M059J (cell line): ENCODE measurements at places on chromosomes 16 and 17. TPM values are rescaled to one million over a fixed set of nuclear protein-coding genes. Genes with fewer than 3 reads are reported as not detected.

- DNase-seq = no peak
These were observed 8.7 kb downstream of the NUP88 start for GRCh38 chr17:5410594-5411272.

GRCh38 chr17:46046957-46047356 lies 47.9 kb downstream of the STH start:
- DNase-seq = no peak

DNA sequence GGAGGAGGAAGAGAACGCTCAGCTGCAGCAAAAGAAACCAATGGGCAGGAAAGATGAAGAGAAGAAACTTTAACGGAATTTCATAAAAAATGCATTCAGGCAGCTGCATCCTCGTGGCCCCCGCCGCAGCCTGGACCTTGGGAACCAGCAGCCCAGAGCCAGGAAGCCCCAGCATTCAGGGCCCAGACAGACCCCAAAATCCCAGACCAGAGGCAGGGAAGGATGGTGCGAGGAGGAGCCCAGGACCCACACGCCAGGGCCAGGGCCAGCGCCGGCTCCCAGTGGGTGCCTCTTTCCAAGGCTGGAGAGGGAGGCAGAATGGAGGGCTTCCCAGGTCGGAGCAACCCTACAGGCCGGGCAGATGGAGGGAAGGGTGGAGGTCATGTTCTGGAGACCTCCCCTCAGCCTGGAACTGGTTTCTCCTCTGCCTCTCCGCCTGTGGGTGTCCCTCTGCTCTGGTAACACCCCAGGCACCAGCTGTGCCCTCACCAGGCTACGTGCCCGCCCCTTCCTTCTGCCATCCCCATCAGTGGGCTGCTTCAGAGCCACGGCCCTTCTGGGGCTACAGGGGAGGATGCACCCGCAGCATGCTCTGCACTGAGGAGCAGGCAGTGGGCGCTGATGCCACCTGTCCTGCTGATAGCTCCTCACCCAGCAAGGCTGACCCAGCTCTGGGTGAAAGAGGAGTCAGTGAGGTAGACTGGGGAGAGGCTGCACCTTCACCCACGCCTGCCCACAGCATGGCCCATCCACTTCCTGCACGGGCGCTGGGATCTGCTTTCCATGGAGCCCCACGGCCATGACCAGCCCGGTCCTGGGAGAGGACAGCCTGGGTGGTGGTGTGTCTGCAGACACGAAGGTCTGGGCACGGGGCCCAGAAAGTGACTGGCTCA lies 1.2 kb upstream of the MIF4GD start:
- peak; percentile 69 for DNase-seq

GRCh38 chr17:40714473-40714872 lies 10.9 kb upstream of the KRT24 start:
- no peak for DNase-seq

DNA sequence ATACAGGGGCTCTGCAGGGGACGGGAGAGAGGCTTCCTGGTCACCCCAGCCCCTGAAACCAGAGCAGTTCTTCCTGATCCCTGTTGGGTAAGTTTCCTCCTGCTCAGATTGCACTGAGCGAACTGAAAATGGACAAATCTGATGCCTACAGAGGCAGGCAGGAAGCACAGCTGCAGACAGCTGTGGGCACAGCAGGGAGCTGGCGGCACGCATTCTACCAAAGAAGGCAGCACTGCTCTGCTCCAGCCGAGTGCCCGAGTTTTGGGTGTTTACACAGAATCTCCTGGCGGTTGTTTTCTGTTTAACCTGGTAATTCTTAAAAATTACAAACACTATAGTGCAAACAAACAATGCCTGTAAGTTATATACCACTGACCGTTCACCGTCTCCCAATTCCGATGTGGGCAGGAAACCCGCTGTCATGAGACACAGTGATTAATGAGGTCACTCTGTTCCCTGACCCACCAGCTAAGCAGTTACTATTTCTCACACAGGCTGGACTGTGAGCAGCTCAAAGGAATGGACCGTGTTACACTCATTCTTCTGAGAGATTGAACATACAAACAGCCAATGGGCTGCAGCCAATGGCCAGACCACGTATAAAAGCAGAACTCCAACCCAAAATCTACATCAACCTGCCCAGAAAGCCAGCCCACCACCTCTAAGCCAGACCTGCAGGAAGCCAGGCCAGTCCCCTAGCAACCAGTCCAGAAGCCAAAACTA lies 25.5 kb downstream of the NSMCE1 start:
- DNase-seq = peak; percentile 95

DNA sequence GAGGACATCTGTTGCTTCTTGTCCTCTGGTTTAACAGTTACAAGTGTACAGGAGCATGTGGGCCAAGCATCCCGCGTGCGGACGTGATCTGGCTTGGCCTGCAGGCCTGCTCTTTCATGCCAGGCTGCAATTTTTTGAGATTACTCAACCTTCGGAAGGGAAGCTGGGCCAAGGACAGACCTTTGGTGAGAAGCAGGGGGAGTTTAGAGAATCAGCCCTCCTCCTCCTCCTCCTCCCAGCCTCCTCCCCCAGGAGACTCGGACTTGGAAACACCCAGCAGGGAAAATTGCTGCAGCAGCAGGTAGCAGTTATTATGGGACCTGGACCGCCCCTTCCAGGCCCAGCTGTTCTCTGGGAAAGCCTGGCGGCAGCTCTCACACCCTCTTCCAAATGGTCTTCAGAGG lies 5.1 kb upstream of the KLHL36 start:
- DNase-seq = peak; percentile 93

DNA sequence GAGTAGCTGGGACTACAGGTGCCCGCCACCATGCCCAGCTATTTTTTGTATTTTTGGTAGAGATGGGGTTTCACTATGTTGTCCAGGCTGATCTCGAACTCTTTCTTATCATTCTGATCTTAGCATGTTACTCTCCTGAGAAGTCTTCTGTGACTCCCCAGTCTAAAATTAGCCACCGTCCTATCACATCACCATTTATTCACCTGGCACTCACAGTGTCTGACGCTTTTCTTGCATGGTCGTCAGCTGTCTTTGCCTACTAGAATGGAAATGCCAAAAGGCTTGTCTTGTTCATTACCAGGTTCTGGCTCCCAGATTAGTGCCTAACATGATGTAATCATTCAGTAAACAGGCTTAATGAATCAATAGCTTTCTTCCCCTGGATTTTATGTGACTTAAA lies 23.8 kb downstream of the TOM1L1 start:
- DNase-seq = no peak

DNA sequence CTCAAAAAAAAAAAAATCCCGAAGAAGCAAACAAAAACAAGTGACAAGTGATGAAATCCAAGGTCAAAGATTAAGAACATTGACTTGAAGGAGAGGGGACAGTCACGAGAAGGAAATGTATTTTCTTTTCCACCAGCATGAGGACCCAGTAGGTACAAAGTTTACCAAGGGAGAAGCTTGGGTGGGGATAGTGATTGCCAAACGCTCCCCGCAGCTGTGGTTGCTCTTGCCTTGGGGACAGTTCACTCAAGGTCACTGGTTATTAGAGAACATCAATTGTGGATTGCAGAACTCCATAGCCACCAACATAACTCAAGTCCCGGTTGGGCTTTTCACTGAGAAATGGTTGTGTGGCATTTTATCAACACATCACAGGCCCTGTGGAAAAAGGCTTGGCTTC lies 27.0 kb downstream of the RSL1D1 start:
- DNase-seq = peak; percentile 69

DNA sequence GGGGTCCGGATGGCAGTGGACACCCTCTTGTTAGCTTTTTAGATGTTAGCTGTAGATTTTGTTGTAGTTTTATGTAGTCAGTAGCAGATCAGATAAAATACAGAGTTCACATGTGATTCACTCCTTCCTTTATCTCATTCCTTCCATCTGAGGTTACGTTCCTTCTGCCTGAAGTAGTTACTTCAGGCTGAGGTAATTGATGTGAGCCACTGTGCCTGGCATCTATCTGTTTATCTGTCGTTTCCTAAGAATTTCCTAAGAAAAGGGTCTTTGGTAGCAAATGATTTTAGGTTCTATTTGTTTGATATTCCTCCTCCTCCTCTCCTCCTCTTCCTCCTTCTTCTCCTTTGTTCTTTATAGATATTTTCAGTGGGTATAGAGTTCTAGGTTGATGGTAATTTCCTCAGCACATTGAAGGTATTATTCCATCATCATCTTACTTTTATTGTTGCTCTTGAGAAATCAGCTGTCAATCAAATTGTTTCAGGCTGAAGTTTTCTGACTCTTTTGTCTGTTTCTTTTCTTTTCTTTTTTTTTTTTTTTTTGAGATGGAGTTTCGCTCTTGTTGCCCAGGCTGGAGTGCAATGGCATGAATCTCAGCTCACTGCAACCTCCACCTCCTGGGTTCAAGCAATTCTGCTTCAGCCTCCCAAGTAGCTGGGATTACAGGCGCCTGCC lies 29.6 kb upstream of the FBXO47 start:
- DNase-seq = no peak

DNA sequence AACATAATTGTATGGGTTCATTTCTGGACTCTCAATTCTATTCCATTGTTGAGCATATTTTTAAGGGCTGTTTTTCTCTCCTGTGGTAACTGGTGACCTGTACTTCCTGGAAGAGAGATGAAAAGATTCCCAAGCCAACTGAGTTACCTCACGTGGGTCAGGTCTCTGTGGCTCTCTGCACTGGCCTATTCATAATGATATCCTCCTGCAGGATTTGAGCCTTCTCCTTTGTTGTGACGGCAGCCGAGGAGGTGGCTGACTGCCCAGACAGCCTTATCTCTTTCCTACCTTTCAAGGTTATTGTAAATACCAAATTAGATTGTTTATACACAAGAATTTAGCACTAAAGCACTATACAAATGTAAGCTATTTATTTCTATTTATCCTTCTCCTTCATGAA lies 2.7 kb upstream of the ACE start:
- peak; percentile 76 for DNase-seq

DNA sequence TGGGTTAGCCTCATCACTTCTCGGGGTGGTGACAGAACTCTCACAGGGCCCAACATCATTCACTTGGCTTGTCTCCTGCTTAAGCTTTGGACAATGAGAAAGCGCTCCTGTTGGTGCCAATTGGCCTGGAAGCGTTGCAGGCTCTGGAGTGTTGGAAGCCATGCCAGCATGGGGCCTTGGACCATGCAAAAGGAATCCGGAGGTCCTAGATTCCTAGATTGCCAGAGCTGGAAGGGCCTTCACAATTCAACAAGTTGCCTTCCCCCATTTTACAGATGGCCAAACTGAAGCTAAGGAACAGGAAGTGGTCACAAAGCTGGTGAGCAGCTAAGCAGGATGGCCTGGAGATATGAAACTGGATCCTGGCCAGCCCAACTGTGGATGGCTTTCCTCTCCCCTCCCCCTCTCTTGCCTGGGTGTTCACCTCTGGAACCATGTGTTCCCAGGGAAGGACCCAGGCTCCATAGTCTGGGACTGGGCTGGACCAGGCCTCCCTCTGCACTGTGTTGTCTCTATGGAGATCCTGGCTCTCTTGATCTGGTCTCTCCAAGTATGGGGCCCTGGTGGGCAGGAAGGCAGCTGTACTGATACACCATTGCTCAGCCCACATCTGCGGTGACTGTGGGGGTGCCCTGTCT lies 6.0 kb upstream of the IGFBP4 start:
- peak; percentile 38 for DNase-seq

DNA sequence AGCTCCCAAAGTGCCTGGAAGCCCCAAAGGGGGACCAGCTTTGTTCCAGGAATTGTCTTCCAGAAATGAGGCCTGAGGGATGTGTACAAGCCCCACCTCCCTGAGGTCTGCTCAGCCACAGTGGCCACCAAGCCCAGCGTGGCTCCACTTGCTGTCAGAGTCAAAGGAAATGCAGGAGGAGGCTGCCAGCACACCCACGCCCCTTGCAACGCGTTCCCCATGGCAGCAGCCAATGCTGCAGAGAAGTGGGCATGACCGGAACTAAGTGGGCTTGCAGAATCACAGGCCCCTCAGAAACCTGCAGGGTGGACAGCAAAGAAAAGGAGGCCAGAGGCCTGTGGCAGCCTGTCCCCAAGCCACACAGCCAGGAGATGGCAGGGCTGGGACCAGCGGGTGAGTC lies 320.8 kb downstream of the FOXL1 start:
- no peak for DNase-seq

- no peak for DNase-seq
These were observed 5.9 kb downstream of the ADAD2 start for GRCh38 chr16:84196727-84197394.

DNA sequence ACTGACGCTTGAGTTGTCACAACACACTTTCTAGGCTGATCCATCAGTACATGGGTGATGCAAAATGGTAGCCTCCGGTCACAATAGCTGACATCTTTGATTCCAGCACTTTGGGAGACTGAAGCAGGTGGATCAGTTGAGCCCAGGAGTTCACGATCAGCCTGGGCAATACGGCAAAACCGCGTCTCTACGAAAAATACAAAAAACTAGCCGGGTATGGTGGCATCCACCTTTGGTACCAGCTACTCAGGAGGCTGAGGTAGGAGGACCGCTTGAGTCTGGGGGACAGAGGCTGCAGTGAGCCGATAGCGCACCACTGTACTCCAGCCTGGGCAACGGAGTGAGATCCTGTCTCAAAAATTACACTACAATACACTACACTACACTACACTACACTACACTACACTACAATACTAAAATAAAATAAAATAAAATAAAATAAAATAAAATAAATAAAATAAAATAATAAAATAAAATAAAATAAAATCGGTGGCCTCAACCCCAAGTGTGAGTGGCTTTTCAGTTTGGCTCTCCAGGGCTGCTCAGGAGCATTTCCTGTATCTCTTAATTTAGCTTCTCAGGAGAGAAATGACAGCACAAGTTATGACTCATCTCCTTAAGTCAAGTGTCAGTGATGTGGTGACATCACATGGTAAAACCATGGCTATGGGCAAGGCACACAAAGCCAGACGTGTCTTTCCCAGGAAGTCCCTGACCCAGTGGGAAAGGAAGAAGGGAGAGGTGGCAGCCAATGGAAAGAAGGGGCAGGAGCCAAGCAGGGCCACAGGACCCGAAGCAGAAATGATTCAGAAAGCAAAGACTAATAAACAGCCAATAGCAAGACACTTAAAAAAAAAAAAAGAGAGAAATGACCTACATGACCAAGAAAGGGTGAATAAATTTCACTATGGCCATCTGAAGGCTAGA lies 75.3 kb upstream of the TBC1D3K start:
- peak; percentile 97 for DNase-seq

DNA sequence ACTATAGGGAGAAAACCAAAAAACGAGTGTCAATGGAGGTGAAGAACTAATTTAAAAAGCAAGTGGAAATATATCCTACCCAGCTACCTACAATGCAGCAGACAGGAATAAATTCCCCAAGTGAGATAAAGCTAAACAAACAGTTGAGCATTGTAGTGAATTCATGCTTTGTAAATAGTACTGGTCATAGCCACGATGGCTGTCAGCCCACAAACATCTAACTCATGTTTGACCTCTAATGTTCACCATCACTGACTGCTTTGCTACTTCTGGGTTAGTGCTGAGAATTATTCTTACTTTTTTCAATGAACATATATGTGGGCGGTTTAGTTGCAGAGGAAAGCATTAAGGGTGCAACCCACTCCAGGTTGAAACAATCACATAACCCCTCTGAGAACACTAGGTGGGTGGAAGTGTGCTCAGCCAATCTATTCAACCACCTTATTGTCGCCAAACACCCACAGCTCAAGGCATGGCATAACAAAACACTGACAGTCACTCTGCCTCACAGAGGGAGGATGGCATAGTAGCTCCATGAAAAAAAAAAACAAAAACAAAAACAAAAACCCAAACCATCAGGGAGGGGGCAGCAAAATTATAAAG lies 264.1 kb downstream of the ZFHX3 start:
- DNase-seq = peak; percentile 54

The TMEM95 gene
- not detected in 2 replicates for total RNA-seq

The CES3 gene
- 0.44 and 1.0 TPM in 2 replicates for total RNA-seq

The FADS6 gene
- not detected in 2 replicates for total RNA-seq

The AXIN2 gene
- total RNA-seq = 2.5 and 3.3 TPM in 2 replicates

The HSD17B1 gene
- total RNA-seq = 0.54 TPM in 1 of 2 replicates, not detected in the other

The CTRB1 gene
- total RNA-seq = not detected in 2 replicates

The ABCC11 gene
- not detected in 2 replicates for total RNA-seq

The TBC1D3D gene
- total RNA-seq = 0.30 TPM in 1 of 2 replicates, not detected in the other
